Natural killer cell treated with Interleukin-12 subunit alpha and Interleukin-12 subunit beta and Interleukin-15 and Interleukin-18, amount 100 ng/mL, for 72 hours (primary cell): ENCODE measurements at places on chromosomes 4 and X. TPM values are rescaled to one million over a fixed set of nuclear protein-coding genes. Genes with fewer than 3 reads are reported as not detected.

DNA sequence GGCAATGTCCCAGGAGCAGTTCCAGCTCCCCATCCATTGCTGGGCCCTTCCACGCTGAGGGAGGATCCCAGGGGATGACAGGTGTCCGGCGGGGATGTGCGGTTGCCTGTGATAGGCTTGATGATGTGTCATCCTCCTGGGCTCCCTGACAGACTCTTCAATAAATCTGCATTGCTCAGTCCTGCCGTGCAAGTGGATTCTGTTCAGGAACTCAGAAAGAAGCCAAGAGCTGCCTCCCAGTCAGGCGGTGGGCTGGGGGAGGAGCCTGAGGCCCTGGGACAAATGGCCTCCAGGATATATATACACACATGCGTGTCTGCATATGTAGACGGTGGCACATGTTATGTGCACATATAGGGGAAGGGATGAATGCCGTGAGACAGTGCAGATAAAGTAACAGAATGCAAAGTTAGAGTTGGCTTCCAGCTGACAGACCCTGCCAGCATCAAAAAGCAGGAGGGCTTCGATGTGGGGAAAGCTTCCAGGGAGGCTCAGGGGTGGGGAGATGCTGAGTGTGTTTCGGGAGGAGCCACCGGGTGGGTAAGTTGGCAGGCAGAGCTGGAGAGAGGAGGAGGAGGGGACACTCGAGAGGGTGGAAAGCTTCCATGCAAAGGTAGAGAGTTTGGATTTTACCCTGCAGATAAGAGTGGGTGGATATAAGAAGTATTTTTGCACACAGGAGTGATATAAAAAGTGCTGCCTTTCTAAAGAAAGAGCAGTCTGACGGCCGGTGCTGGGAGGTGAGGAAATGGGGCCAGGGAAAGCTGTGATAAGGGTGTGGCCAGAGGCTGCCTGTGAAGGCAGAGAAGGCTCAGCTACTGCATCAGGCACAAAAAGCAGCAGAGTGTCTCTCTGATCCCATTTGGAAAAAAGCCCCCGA, 28.5 kb upstream of the CRMP1 start:
- peaks cover 10% of the 10 kb centered on the region for H3K27me3 ChIP-seq
- peaks cover 5% of the 10 kb centered on the region for H3K4me1 ChIP-seq
- no peak overlapping the region for H3K4me3 ChIP-seq

GRCh38 chr4:87632469-87632868, 17.6 kb upstream of the DMP1 start:
- H3K4me1 ChIP-seq: no peaks in the 10 kb centered on the region
- DNase-seq: no peak
- no peak overlapping the region for H3K27ac ChIP-seq
- H3K4me3 ChIP-seq: no peak overlapping the region

DNA sequence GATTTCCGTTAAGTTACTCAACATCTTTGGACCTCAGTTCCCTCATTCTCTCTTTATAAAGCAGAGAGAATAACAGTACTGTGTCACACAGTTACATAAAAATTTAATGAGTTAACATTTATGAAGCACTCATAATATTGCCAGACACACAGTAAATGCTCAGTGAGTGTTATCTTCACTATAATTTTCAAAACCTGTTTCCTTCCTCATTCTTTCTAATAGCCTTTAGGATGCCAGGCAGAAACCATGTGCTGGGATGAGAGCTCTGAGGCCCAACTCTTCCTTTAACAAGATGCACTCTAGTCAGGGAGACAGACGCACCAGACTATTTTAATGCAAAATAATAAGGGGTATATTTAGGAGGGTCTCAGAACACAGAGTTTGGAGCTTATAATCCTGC, 208.2 kb downstream of the STK32B start:
- H3K36me3 ChIP-seq: no peaks in the 10 kb centered on the region
- no peak overlapping the region for H3K4me3 ChIP-seq
- H3K27ac ChIP-seq: no peak overlapping the region

DNA sequence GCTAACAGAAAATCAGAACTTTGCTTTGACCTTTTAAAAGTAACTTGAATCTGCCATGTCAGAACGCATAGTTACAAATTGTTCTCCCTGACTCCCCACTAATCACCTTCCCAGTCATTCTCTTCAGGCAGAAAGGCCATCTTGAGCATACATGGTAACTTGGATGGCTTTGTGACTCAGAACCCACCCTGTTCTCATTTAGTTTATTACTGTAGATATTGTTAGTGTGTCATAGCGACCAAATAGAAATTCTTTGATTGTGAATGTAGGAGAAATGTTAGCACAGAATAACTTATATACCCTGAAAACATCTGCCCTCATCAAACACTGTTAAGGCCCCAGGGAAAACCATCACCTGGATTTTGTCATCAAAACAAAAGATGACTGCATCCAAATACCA, 382.0 kb downstream of the MAGEB5 start:
- DNase-seq: no peak
- no peak overlapping the region for H3K27ac ChIP-seq
- H3K4me1 ChIP-seq: no peaks in the 10 kb centered on the region
- no peaks in the 10 kb centered on the region for H3K27me3 ChIP-seq
- peaks cover 6% of the 10 kb centered on the region for H3K36me3 ChIP-seq

GRCh38 chr4:52982255-52982945, 120.3 kb downstream of the RASL11B start:
- H3K36me3 ChIP-seq: no peaks in the 10 kb centered on the region
- H3K27ac ChIP-seq: no peak overlapping the region
- no peak overlapping the region for H3K4me3 ChIP-seq
- no peak for DNase-seq
- H3K27me3 ChIP-seq: no peaks in the 10 kb centered on the region

DNA sequence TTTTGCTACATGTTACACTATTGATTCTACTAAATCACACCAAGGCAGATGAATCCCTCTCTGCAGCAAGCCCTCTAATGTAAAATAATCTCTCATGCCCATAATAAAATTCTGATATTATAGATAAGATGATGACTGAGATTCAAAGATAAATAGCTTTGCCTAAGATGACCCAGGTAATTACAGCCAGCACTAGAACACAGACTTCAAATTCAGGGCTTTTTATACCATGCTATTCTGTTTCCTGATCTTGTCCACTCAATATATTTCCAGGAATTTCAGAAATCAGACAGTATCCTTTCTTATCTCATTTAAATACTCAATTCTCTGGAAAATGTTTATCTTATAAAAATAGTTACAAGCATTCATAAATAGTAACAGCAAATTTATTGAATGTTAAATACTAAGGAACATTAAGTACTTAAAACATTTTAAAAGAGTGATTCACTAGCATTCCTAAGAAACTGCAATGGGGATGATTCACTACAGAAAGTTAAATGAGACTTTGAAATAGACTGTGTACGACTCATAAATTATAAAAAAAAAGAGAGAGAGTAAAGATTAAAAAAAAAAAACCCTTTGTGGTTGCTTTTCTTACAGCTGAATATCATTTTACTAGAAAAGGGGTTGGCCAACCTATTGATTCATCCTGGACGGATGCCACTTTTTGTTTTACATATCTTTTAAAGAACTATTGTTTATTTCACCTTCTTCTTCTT, 45.8 kb upstream of the IL21 start:
- no peak for DNase-seq
- H3K4me1 ChIP-seq: peaks cover 12% of the 10 kb centered on the region
- H3K36me3 ChIP-seq: no peaks in the 10 kb centered on the region
- H3K27ac ChIP-seq: peak overlapping the region; percentile 91
- peaks cover 6% of the 10 kb centered on the region for H3K27me3 ChIP-seq

GRCh38 chrX:112137276-112137675, 54.7 kb upstream of the TRPC5 start:
- H3K36me3 ChIP-seq: no peaks in the 10 kb centered on the region
- no peaks in the 10 kb centered on the region for H3K27me3 ChIP-seq
- H3K4me3 ChIP-seq: no peak overlapping the region
- no peak overlapping the region for H3K27ac ChIP-seq

DNA sequence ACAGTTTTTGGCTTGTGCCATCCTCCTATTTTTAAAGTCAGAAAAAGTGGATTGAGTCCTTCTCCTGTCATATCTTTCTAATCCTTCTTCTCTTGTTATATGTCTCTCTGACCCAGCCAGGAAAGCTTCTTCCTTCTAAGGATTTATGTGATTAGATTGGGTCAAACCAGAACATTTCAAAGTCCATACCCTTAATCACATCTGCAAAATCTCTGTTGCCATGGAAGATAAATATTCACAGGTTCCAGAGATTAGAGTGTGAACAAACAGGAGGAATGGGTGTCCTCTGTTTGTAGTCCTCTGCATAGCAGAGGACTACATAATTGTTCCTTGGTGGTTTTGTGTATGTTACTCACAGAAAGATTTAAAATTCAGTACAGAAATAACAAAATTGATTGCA, 421.2 kb downstream of the EPHA5 start:
- H3K4me1 ChIP-seq: no peaks in the 10 kb centered on the region
- DNase-seq: no peak
- H3K4me3 ChIP-seq: no peak overlapping the region

DNA sequence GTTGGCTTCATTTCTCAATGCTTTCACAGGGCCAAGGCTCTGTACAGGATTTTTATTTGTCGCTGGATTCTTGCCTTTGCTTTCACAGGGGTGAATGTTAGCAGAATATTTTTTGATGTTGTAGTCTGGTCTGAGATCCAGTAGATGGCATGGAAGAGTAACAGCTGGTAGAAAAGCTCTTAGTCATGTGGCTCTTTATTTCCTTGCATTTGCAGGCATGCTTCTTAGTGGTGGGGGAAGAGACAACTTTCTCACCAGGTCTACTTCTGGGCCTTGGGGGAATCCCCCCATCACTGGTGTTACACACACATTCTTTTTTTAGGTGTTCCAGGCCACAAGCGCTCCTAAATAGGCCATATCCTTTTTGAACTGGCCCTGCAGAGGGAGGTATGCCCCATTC, 58.2 kb upstream of the DKK2 start:
- no peaks in the 10 kb centered on the region for H3K27me3 ChIP-seq
- H3K4me1 ChIP-seq: no peaks in the 10 kb centered on the region
- DNase-seq: no peak
- no peak overlapping the region for H3K27ac ChIP-seq
- no peak overlapping the region for H3K4me3 ChIP-seq

Gene SOX3
- not detected for total RNA-seq

Gene CLCN5
- 6.2 TPM for total RNA-seq

Gene SULT1E1
- not detected for total RNA-seq

Gene CYSLTR1
- total RNA-seq: 7.3 TPM

Gene PABPC1L2A
- total RNA-seq: not detected

Gene DYNLT3
- 8.9 TPM for total RNA-seq
